Transverse colon (tissue), 4 donors: ENCODE measurements at places on chromosomes 6 and 20.
A peak's percentile ranks its signal among the peaks of the same experiment; 100 is the strongest.

GRCh38 chr6:110185879-110186278 is 5.7 kb downstream of the CDC40 start:
- peaks cover 10% of the 10 kb centered on the region for H3K4me1 ChIP-seq
- H3K4me3 ChIP-seq = no peak overlapping the region
- H3K27ac ChIP-seq = no peak overlapping the region
- H3K27me3 ChIP-seq = no peaks in the 10 kb centered on the region
- DNase-seq = no peak
- no peaks in the 10 kb centered on the region for H3K36me3 ChIP-seq

DNA sequence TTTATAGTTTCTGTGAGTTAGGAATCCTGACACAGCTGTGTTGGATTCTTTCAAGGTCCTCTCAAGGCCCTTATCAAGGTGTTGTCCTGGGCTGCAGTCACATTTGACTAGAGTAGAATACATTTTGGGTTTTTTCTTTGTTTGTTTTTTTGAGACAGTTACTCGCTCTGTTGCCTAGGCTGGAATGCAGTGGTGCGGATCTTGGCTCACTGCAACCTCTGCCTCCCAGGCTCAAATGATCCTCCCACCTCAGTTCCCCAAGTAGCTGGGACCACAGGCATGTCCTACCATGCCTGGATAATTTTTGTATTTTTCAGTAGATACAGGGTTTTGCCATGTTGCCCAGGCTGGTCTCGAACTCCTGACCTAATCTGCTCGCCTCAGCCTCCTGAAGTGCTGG is 15.7 kb downstream of the NFYA start:
- no peak overlapping the region for H3K27ac ChIP-seq
- H3K27me3 ChIP-seq = no peaks in the 10 kb centered on the region

- H3K4me3 ChIP-seq = no peak overlapping the region
- no peaks in the 10 kb centered on the region for H3K4me1 ChIP-seq
- H3K27ac ChIP-seq = no peak overlapping the region
- H3K36me3 ChIP-seq = no peaks in the 10 kb centered on the region
Measured at GRCh38 chr20:59584278-59584925, 19.9 kb upstream of the PHACTR3 start.

GRCh38 chr6:8545336-8545735 is 110.0 kb upstream of the SLC35B3 start:
- no peak overlapping the region for H3K27ac ChIP-seq
- no peaks in the 10 kb centered on the region for H3K27me3 ChIP-seq

DNA sequence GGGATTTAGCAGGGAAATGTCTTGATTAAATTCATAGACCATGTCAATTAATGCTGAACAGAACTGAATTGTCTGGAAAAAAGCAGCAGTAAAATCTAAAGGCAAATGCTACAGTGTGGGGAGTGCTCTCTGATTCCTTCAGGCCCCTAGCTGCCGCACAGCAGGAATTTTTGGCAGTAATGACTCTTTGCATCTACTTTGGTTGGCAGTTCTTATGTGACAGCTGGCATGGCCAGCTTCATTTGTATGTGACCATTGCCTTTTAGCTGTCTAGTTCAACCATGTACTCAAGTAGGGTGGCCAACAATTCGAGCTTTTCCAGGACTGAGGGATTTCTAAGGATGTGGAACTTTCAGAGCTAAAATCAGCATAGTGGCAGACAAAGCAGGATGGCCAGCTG is 499.1 kb upstream of the MAN1A1 start:
- no peaks in the 10 kb centered on the region for H3K36me3 ChIP-seq
- no peaks in the 10 kb centered on the region for H3K27me3 ChIP-seq
- no peaks in the 10 kb centered on the region for H3K4me1 ChIP-seq
- no peak overlapping the region for H3K4me3 ChIP-seq

GRCh38 chr20:58892141-58892931 is 39.8 kb downstream of the GNAS start:
- peaks cover 54% of the 10 kb centered on the region for H3K4me1 ChIP-seq
- peak overlapping the region; percentile 99 for H3K27ac ChIP-seq

GRCh38 chr6:15403094-15403755 is 157.4 kb downstream of the JARID2 start:
- H3K27ac ChIP-seq = peak overlapping the region; percentile 43
- no peak for DNase-seq
- no peaks in the 10 kb centered on the region for H3K36me3 ChIP-seq

GRCh38 chr20:46939031-46939965 is 44.7 kb downstream of the EYA2 start:
- no peak for DNase-seq
- no peaks in the 10 kb centered on the region for H3K27me3 ChIP-seq
- peaks cover 5% of the 10 kb centered on the region for H3K4me1 ChIP-seq
- H3K36me3 ChIP-seq = no peaks in the 10 kb centered on the region

GRCh38 chr20:4299773-4300172 is 284.4 kb upstream of the RNF24 start:
- no peaks in the 10 kb centered on the region for H3K36me3 ChIP-seq
- H3K27ac ChIP-seq = no peak overlapping the region
- no peaks in the 10 kb centered on the region for H3K4me1 ChIP-seq
- H3K27me3 ChIP-seq = no peaks in the 10 kb centered on the region
- no peak for DNase-seq

DNA sequence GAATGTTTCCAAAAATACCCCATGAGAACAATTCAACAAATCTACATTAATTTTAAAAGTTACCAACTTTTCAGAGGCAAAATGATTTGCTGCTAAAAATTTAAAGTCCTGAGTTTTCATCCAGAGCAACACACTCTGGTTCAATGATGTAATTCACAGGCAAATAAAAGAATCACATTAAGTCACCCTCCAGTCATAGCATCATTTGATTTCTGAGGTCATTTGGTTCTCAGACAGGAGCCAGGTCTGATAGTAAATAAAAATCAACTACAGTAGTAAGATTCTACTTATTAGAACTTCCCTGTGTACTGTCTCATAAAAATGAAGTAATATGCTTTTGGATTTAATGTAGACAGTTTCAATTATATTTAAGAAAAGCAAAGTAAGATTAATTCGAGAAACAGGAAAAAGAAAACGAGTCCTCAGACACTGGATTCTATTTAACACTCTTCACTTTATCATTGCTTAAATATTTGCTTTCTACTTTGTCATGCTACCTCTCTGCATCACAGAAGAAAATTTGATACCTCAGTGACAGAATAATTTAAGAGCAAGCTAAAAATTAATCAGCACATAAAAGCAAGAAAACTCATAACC is 25.8 kb downstream of the MAP7 start:
- no peak overlapping the region for H3K4me3 ChIP-seq
- no peaks in the 10 kb centered on the region for H3K36me3 ChIP-seq
- no peaks in the 10 kb centered on the region for H3K4me1 ChIP-seq
- DNase-seq = no peak
- no peak overlapping the region for H3K27ac ChIP-seq

GRCh38 chr20:61958773-61959700 is 106.6 kb downstream of the TAF4 start:
- H3K27me3 ChIP-seq = peaks cover 4% of the 10 kb centered on the region
- H3K4me1 ChIP-seq = peaks cover 5% of the 10 kb centered on the region
- no peak for DNase-seq
- no peaks in the 10 kb centered on the region for H3K36me3 ChIP-seq
- H3K27ac ChIP-seq = no peak overlapping the region

- no peaks in the 10 kb centered on the region for H3K4me1 ChIP-seq
- H3K27me3 ChIP-seq = no peaks in the 10 kb centered on the region
- H3K27ac ChIP-seq = no peak overlapping the region
- H3K4me3 ChIP-seq = no peak overlapping the region
Measured at GRCh38 chr6:102154176-102154575, 760.7 kb downstream of the GRIK2 start.

DNA sequence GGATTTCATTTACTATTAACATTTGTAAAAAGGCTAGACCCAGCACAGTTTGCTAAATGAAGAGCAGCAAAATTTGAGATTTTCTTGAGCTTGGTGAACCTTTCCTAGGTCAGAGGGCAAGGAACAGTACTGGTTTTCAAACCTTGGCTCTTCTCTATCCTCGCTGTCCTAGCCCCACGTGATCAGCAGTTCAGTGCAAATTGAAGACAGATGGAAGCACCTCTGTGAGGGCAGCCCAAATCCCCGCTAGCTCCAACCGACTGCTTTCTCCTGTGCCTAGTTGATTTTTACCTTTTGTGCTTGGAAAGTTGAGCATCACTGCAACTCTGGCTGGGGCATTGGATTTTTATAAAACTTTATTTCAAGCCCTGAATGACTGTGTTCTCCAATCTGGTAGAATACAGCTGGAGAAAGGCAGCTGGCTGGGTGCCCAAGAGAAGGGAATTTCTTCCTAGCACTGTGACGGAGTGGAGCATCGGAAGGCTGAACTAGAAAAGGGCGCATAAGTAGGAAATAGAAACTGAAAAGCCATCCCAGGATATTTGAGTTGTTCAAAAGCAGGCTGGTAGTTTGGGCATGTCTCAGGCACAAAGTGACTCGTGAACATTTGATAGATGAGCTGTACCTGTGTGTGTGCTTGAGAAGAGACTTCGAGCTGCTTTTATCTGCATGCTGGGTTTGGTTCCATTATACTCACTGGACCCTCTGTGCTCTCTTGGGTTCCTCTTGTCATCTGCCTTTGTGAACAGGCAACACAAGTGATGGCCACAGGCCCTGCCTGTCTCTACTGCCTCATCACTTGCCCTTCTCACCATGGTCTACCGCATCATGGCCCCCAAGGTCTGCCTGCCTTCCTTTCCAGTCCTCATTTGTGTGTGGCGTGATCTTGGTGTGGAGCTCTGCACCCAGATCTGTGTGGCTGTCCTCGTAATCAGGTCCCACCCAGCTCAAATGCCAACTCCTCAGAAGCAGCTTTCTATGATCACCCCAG is 2.3 kb downstream of the RNF114 start:
- H3K4me1 ChIP-seq = peaks cover 20% of the 10 kb centered on the region
- no peaks in the 10 kb centered on the region for H3K27me3 ChIP-seq
- H3K27ac ChIP-seq = peak overlapping the region; percentile 92

GRCh38 chr20:50582591-50583234 is 72.5 kb downstream of the PTPN1 start:
- DNase-seq = no peak
- H3K27me3 ChIP-seq = no peaks in the 10 kb centered on the region
- peaks cover 3% of the 10 kb centered on the region for H3K36me3 ChIP-seq
- H3K27ac ChIP-seq = no peak overlapping the region
- H3K4me3 ChIP-seq = no peak overlapping the region

DNA sequence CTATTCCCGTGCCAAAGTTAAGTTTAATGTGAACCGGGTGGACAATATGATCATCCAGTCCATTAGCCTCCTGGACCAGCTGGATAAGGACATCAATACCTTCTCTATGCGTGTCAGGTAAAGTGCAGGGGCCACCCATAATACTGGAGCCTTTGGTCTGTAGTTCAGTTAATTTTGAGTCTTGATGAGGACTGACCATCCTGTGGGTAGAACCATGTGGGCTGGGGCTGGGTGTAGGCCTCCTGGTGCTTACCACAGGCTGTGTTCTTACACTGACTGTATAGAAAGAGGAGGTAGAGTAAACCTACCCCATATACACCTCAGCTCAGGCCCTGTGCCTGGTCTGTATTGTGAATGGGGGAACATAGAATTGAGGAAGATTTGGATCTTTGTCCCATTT is 2.4 kb downstream of the NOP56 start:
- no peak overlapping the region for H3K27ac ChIP-seq
- no peak for DNase-seq
- peaks cover 16% of the 10 kb centered on the region for H3K4me1 ChIP-seq
- peaks cover 27% of the 10 kb centered on the region for H3K36me3 ChIP-seq

DNA sequence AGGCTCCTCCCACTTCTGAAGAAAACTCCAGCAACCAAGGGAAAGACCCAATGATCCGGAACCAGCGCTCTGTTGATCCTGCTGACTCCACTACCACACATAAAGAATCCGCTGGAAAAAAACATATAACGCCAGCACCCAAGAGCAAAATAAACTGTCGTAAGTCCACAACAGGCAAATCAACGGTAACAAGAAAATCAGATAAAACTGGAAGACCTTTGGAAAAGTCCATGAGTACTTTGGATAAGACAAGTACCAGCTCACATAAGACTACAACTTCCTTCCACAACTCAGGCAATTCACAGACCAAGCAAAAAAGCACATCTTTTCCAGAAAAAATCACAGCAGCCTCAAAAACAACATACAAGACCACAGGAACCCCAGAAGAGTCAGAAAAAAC is 8.0 kb downstream of the MUCL3 start:
- H3K4me3 ChIP-seq = no peak overlapping the region
- no peaks in the 10 kb centered on the region for H3K4me1 ChIP-seq
- H3K27me3 ChIP-seq = peaks cover 36% of the 10 kb centered on the region
- H3K36me3 ChIP-seq = no peaks in the 10 kb centered on the region
- no peak overlapping the region for H3K27ac ChIP-seq

GRCh38 chr6:13034316-13034715 is 294.0 kb downstream of the TBC1D7 start:
- H3K4me1 ChIP-seq = peaks cover 3% of the 10 kb centered on the region
- no peaks in the 10 kb centered on the region for H3K27me3 ChIP-seq
- no peaks in the 10 kb centered on the region for H3K36me3 ChIP-seq
- H3K27ac ChIP-seq = no peak overlapping the region
- H3K4me3 ChIP-seq = no peak overlapping the region
- DNase-seq = no peak

- H3K4me3 ChIP-seq = no peak overlapping the region
- no peaks in the 10 kb centered on the region for H3K36me3 ChIP-seq
- DNase-seq = peak; percentile 82
- H3K27me3 ChIP-seq = no peaks in the 10 kb centered on the region
- H3K4me1 ChIP-seq = peaks cover 74% of the 10 kb centered on the region
Measured at GRCh38 chr20:31712564-31713311, 9.9 kb downstream of the BCL2L1 start.

GRCh38 chr20:3819411-3820047 is 818 bp upstream of the AP5S1 start:
- H3K4me3 ChIP-seq = peak overlapping the region; percentile 73
- H3K27me3 ChIP-seq = no peaks in the 10 kb centered on the region
- peaks cover 20% of the 10 kb centered on the region for H3K4me1 ChIP-seq
- H3K36me3 ChIP-seq = peaks cover 6% of the 10 kb centered on the region

GRCh38 chr6:19169366-19169765 is 667.8 kb upstream of the ID4 start:
- DNase-seq = no peak
- H3K4me3 ChIP-seq = no peak overlapping the region

DNA sequence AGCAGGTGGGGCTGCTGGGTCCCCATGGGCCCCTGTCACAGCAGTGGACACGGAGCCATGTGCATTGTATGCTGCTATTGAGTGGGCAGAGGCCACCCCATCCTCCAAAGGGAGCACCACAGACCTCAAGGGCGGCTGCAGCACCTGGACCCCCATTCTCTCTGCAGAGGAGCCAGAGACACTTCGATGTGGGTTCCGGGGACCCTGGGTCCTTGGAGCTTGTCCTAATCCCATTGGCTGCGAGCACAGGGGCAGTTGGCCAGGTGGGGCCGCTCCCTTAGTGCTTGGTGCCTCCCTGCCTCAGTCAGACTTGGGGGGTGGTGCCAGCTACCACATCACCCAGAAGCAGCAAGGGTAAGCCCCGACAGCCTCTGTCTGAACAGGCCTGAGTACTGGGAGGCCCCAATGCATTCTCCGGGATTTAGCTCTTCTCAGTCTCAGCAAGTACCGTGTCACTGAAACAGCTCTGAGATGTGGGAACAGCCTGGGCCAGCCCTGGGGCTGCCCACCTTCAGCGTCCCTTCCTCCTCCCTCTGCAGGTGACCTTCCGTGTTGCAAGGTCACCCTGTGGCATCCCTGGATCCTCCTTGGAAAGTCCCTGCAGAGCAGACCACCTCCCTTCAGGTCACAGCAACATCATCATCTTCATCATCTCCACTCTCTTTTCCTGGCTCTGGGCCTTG is 73.9 kb downstream of the GINS1 start:
- no peak overlapping the region for H3K27ac ChIP-seq
- H3K4me3 ChIP-seq = no peak overlapping the region
- no peaks in the 10 kb centered on the region for H3K27me3 ChIP-seq
- no peak for DNase-seq
- no peaks in the 10 kb centered on the region for H3K36me3 ChIP-seq

- no peaks in the 10 kb centered on the region for H3K36me3 ChIP-seq
- no peak overlapping the region for H3K4me3 ChIP-seq
- no peaks in the 10 kb centered on the region for H3K27me3 ChIP-seq
- H3K4me1 ChIP-seq = peaks cover 4% of the 10 kb centered on the region
- no peak for DNase-seq
- H3K27ac ChIP-seq = no peak overlapping the region
Measured at GRCh38 chr6:157246771-157247484, 76.4 kb downstream of the TMEM242 start.
